Endodermal cell (in vitro differentiated cells): ENCODE measurements at places on chromosomes 6 and 20. TPM values are rescaled to one million over a fixed set of nuclear protein-coding genes. Genes with fewer than 3 reads are reported as not detected.

The RAMACL gene
- 0.59 to 1.4 TPM (median 0.80 TPM) in 3 replicates for total RNA-seq

DNA sequence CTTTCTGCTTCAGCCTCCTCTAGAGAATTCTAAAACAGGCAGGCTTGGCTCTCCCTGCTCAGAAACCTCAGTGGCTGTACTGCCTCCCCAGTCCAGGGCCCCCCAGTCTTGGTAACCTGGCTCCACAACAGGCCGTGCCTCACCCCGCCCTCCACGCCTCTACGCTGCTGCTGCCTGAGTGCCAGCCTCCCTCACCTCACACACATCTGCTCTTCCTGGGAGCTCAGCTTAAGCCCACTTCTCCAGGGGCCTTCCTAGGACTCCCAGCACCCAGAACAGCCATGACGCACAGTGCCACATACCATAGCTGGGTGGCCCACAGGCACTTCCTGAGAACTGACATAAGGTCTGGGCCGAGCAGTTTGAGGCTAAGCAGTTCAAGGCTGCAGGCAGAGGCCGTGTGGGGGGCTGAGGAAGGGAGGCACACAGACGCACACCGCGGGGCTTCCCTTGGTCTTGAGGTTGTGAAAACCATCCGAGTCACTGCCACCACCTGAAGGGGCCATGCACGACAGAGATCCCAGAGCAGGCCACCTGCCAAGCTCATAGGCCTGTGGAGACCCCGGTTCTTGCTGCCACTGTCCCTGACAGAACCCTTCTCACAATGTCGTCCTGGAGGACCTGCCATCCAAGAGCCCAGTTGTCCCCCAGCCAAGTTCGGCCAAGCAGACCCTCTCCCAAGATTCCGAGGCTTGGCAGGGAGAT, 42.6 kb downstream of the DSTN start:
- DNase-seq = peak; percentile 62
- H3K4me1 ChIP-seq = no peaks in the 10 kb centered on the region
- no peaks in the 10 kb centered on the region for H3K27me3 ChIP-seq
- H3K4me3 ChIP-seq = no peak overlapping the region

The DOK5 gene
- 3.1 to 4.6 TPM (median 3.1 TPM) in 3 replicates for total RNA-seq

The GPR63 gene
- total RNA-seq = 4.8 and 5.0 TPM in 2 replicates

GRCh38 chr6:12577124-12577850, 139.3 kb upstream of the PHACTR1 start:
- no peak for DNase-seq
- no peaks in the 10 kb centered on the region for H3K36me3 ChIP-seq
- H3K27ac ChIP-seq = no peak overlapping the region
- no peaks in the 10 kb centered on the region for H3K27me3 ChIP-seq

DNA sequence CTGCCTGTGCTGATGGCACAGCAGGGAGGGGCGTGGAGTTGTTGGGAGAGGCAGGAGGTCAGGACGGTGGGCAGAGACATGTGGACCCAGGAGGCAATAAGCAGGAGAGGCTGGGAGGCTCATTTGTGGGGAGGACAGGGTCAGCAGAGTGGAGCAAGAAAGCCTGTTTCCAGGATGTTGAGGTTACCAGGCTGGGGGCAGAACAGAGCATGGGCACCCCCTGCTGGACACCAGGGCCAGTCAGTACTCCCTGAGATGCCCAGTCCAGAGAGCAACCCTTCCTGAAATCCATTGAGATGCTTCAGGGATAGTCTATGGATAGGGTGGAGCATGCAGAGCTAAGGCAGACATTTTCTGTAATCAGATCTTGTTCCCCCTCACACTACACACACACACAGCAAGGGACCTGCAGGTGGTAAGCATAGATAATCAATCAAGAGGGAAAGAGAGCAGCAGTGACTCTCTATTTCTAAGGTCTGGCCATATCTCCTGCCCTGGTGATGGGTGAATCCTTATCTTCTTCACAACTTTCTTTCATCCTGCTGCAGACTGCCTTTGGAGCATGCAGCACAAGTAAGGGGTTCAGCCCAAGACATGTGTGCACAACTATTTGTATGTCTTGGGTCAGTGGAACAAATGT, 41.7 kb downstream of the MOCS1 start:
- H3K27me3 ChIP-seq = no peaks in the 10 kb centered on the region
- no peaks in the 10 kb centered on the region for H3K4me1 ChIP-seq
- no peak overlapping the region for H3K27ac ChIP-seq
- no peak overlapping the region for H3K4me3 ChIP-seq
- DNase-seq = peak; percentile 90
- no peaks in the 10 kb centered on the region for H3K36me3 ChIP-seq

DNA sequence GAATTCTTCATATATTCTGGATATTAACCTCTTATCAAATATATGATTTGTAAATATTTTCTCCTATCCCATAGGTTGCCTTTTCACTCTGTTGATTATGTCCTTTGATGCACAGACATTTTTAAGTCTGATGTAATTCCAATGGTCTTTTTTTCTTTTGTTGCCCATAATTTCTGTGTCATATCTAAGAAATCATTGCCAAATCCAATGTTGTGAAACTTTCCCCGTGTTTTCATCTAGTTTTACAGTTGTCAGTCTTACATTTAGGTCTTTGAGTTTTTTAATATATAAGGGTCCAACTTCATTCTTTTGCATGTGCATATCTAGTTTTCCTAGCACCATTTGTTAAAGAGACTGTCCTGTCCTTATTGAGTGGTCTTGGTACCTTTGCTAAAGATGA, 111.5 kb downstream of the SESN1 start:
- no peak overlapping the region for H3K27ac ChIP-seq
- H3K36me3 ChIP-seq = peaks cover 22% of the 10 kb centered on the region
- no peaks in the 10 kb centered on the region for H3K4me1 ChIP-seq
- H3K27me3 ChIP-seq = no peaks in the 10 kb centered on the region
- DNase-seq = no peak

- H3K4me3 ChIP-seq = no peak overlapping the region
- H3K36me3 ChIP-seq = no peaks in the 10 kb centered on the region
- DNase-seq = no peak
- no peaks in the 10 kb centered on the region for H3K27me3 ChIP-seq
- H3K4me1 ChIP-seq = no peaks in the 10 kb centered on the region
Measured at GRCh38 chr6:39923394-39923793, 10.9 kb downstream of the MOCS1 start.

DNA sequence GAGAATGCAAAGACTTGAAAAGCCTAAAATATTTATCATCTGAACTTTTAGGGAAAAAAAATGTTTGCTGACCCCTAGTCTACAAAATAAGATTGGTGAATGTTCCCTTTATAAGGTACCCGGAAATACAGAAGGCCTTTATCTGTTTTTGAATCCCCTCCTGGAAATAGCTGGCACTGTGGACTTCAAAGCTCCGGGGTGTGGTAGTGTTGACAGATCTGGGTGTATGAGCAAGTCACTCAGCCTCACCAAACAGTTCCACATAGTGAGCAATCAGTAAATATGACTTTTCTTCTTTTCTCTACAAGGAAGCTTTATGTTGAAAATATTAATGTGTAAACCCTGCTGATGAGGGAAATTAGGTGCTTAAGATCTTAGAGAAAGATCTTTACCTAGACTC, 29.2 kb upstream of the HTR1B start:
- H3K36me3 ChIP-seq = no peaks in the 10 kb centered on the region
- no peak overlapping the region for H3K4me3 ChIP-seq

The SYCP2 gene
- 0.33 to 1.4 TPM (median 1.2 TPM) in 3 replicates for total RNA-seq

GRCh38 chr20:50048420-50049166, 64.4 kb downstream of the UBE2V1 start:
- no peaks in the 10 kb centered on the region for H3K27me3 ChIP-seq
- no peak overlapping the region for H3K4me3 ChIP-seq
- no peak overlapping the region for H3K27ac ChIP-seq
- no peak for DNase-seq

DNA sequence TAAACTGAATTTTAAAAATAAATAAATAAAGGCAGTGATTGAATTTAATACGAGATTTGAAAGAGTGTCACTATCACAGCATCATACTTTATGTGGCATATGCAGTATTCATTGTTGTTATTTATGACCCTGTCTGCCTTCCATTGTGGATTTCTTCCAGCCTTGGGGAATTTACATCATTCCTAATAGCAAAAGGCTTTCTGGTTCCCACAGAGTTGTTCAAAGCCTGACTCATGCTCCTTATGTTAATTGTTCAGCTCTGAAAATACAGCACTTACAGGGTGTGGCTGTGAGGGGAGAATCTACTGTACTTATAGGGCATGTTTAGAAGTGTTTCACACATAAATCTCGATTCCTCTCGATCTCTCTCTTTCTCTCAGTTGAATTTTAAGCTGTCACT, 54.4 kb downstream of the JAG1 start:
- peaks cover 4% of the 10 kb centered on the region for H3K36me3 ChIP-seq
- H3K27ac ChIP-seq = peak overlapping the region; percentile 69
- H3K4me3 ChIP-seq = no peak overlapping the region
- H3K27me3 ChIP-seq = no peaks in the 10 kb centered on the region
- peaks cover 11% of the 10 kb centered on the region for H3K4me1 ChIP-seq

GRCh38 chr20:1105599-1106194, 12.7 kb upstream of the PSMF1 start:
- no peak for DNase-seq
- no peaks in the 10 kb centered on the region for H3K4me1 ChIP-seq
- no peaks in the 10 kb centered on the region for H3K36me3 ChIP-seq
- H3K27me3 ChIP-seq = no peaks in the 10 kb centered on the region
- H3K27ac ChIP-seq = no peak overlapping the region

DNA sequence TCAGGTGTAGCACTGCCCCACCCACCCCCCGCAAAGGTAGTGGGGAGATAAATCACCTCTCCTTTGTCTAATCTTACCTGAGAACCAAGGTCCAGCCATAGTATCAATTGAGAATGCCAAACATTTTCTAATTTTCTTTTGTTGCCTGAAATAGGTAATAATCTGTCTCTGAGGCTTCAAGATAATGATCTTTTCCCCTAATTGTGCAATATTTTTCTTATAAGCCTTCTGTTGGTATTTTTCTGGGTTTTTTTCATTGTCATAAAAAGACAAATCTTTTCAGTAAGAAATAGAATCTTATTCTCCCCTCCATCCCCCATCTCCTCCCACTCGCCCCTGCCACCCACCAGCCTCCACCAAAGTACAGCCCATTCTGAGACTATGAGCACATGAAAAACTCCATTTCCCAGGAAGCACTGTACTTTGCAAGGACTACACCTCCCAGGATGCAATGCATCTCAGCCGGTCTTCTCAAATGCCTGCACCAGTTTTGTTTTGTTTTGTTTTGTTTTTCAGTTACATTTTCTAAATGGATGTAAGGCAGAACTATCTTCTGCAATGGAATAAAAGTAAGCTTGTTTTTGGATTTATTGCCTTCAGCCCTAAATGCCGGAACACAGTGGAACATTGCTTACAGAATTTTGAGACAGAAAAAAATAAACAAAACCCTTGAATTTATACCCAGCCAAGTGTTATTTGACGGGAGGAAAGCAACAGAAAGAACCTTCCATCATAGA, 268.0 kb downstream of the TFAP2A start:
- no peak overlapping the region for H3K4me3 ChIP-seq
- H3K36me3 ChIP-seq = no peaks in the 10 kb centered on the region
- peak; percentile 76 for DNase-seq
- no peak overlapping the region for H3K27ac ChIP-seq
- no peaks in the 10 kb centered on the region for H3K4me1 ChIP-seq

The ULBP2 gene
- total RNA-seq = 0.20 and 0.45 TPM in 2 replicates

- no peaks in the 10 kb centered on the region for H3K27me3 ChIP-seq
- H3K36me3 ChIP-seq = no peaks in the 10 kb centered on the region
- H3K27ac ChIP-seq = no peak overlapping the region
- DNase-seq = no peak
- no peaks in the 10 kb centered on the region for H3K4me1 ChIP-seq
Measured at GRCh38 chr6:13375360-13375878, 47.1 kb upstream of the TBC1D7 start.

- no peak overlapping the region for H3K27ac ChIP-seq
- H3K36me3 ChIP-seq = peaks cover 65% of the 10 kb centered on the region
Measured at GRCh38 chr20:3013771-3014170, 29.7 kb upstream of the GNRH2 start.

DNA sequence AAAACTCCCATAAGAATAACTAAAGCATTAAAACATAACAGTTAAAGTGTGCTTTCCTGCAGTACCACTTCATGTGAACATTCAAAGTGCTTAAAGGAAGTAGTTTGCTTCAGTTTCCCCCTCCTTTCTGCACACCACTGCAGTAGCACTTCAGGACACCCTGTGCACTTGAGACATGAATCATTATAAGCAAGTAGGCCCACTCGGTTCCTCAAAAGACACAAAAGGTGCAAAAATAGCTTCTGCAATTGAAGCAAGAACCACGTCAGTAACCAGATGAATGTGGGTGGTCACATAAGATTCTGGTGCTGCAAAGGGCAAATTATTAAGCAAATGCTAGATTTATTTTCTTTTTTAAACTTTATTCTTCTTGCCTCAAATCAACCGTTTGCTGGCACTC, 160.6 kb downstream of the HIVEP2 start:
- no peak overlapping the region for H3K27ac ChIP-seq
- H3K27me3 ChIP-seq = no peaks in the 10 kb centered on the region
- H3K4me3 ChIP-seq = no peak overlapping the region
- no peak for DNase-seq
- no peaks in the 10 kb centered on the region for H3K36me3 ChIP-seq

The CFAP61 gene
- total RNA-seq = 0.64 and 0.90 TPM in 2 replicates
